Activated T-helper 1 cell treated with anti-CD3 and anti-CD28 coated beads, Interleukin-12 subunit alpha, Interleukin-12 subunit beta, Interleukin-2, Interleukin-4 antibody, amounts not matched to agents 30 ng/mL and 10 ng/mL and 1 ng/mL, durations not matched to agents 14 hours and 24 hours and 36 hours (primary cell): ENCODE measurements at places on chromosomes 1 and 21. TPM values are rescaled to one million over a fixed set of nuclear protein-coding genes. Genes with fewer than 3 reads are reported as not detected.
A peak's percentile ranks its signal among the peaks of the same experiment; 100 is the strongest.

The PRDM2 gene
- 48.5 and 50.4 TPM in 2 replicates for total RNA-seq

The AK5 gene
- total RNA-seq = 0.39 TPM in 1 of 2 replicates, not detected in the other

The CA6 gene
- 2.2 and 2.6 TPM in 2 replicates for total RNA-seq

The ARHGAP30 gene
- 149 and 151 TPM in 2 replicates for total RNA-seq

The L1TD1 gene
- total RNA-seq = not detected in 2 replicates

DNA sequence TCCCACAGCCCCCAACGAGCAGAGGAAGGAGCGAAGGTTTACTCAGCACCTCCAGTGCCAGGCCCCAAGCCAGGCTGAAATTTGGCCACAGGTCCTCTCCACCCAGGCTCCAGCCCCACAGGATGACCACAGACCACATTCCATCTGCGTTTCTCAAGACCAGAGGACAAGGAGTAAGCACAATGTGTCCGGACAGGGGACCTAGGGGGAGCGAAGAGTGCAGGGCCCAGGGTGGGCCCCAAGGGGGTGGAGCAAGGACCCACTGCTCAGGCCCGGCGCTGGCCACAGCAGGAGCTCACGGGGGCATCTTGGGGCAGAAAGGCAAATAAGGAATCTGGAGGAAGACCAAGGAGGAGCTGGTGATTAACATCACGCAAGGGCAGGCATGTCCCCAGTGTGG is 100.5 kb downstream of the NPHP4 start:
- no peak for DNase-seq

DNA sequence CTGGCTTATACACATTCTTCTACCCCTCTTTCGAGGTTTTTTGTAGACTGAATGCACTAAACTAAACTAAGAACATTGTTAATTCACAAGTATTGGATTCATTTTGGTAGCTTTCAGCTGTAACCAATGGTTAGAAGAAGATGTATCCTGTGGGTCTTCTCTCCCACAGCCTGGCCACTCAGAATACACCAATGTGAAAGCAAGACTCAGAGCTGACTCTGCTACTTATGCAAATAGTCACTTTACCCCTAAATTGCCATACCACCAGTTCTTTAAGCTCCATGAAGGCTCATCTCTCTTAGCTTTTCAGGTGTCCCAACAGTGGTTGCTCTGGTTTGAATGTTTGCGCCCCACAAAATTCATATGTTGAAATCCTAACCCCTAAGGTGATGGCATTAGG is 60.1 kb downstream of the RGS13 start:
- DNase-seq = no peak

DNA sequence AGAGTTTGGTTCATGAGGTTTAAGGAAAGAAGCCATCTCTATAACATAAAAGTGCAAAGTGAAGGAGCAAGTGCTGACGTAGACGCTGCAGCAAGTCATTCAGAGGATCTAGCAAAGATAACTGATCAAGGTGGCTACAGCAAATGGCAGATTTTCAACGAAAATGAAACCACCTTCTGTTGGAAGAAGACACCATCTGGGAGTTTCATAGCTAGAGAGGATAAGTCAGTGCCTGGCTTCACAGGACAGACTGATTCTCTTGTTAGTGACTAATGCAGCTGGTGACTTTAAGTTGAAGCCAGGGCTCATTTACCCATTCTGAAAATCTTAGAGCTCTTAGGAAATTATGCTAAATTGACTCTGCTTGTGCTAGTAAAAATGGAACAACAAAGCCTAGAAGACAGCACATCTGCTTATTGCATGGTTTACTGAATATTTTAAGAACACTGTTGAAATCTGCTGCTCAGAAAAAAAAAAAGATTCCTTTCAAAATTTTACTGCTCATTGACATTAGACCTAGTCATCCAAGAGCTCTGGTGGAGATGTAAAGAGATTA is 10.5 kb downstream of the MAEL start:
- no peak for DNase-seq

DNA sequence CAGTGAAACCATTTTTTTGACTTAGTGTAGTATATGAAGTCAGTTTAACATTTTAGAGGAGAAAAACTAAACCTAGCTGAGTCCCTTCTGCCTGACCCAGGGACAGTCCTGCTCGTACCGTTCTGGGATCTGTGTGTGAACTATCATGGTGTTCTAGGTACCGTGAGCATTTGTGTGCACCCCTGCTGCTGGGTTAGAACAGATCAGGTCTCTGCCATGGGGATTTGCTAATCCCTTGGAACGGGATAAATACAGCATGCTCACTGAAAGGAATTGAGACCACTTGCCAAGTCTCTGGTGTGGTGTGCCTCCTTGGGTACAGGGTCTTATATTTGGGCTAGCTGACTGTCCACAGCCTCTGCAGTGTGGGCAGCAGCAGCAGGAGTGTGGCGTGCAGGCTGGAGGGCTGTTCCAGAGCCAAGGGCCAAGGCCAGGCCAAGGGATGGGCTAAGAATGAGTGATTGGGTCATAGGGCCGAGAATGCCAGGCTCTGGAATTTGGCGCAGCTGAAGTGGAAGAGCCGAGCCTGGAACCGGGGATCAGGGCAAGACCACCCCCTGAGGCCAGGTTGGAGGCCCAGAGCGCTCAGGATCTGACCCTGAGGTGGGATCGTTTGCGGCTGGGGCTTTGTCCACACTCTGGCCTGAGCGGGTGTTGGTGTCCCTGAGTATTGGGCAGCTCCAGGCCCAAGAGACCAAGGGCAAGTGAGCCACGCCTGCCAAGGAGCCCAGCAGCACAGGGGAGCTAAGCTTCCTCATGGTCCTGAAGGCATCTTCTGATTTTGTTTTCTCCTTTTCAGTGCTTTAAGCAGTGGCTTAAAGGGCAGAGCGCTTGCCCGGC is 66.3 kb downstream of the VPS26C start:
- DNase-seq = no peak

GRCh38 chr1:63864224-63864641 is 90.4 kb downstream of the ROR1 start:
- DNase-seq = no peak

DNA sequence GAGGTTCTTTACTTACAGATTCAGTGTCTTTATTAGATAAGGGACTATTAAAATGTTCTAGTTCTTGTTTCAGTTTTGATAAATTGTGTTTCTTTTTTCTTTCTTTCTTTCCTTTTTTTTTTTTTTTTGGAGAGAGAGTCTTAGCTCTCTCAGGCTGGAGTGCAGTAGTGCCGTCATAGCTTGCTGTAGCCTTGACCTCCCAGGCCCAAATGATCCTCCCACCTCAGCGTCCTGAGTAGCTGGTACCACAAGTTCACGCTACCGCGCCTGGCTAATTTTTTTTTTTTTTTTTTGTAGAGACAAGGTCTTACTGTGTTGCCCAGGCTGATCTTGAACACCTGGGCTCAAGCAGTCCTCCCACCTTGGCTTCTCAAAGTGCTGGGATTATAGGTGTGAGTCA is 76.6 kb downstream of the TMEM200B start:
- DNase-seq = no peak

DNA sequence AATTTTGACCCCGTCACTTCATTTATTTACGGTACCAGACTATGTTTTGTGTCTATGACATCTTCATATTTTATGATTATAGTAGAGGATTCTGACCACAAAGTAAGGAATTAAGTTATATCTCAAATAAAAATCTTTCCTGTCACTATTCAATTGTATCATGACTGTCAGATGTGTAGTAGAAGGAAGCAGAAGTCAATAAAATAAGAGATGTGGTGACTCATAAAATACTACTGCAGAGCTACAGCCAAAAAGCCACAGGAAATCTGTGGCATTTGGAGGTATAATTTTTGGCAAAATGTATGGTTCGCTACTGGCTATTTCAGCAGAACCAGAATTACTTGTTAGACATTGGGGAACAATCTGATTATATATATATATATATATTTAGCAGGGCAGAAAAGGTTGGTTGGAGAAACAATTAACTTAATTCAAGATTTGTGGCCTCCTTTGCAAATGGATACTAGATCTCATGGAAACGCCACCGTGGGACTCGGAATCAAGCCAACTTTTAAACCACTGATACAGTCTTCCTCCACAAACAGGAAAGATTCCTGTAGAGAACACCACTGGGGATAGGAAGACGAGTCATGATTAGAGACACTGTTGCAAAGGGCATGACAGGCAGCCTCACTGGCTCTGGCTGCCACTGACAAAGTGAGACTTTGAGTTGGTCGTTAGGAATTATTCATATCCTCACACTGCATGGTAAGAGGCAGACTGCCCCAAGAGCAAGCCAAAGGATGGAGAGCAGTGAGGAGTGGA is 5.1 kb downstream of the FCRL2 start:
- DNase-seq = no peak

GRCh38 chr1:230117694-230118093 is 50.7 kb downstream of the GALNT2 start:
- DNase-seq = no peak

GRCh38 chr1:26582836-26583460 is 53.4 kb downstream of the RPS6KA1 start:
- peak; percentile 37 for DNase-seq

DNA sequence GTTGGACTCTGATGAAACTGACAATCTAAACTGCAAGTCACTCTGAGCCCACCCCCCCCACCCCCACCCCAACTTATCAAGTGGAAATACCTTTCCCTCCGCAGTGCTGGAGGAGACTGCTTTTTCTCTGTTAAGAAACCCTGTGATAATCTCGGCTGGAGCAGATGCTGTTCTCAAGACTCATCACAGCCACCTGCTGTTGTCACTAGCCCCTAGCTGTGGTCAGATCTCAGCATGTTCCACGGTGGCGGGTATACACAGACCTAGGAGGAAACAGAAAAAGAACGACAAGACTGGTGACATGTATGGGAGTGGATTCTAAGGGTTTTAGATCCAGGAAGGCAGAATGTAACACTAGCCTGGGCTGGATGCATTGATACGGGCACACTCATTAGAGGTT is 2.3 kb downstream of the ACTL8 start:
- no peak for DNase-seq

GRCh38 chr1:27135541-27136235 is 19.2 kb downstream of the SLC9A1 start:
- no peak for DNase-seq

GRCh38 chr1:41671116-41671755 is 186.8 kb upstream of the EDN2 start:
- DNase-seq = no peak

DNA sequence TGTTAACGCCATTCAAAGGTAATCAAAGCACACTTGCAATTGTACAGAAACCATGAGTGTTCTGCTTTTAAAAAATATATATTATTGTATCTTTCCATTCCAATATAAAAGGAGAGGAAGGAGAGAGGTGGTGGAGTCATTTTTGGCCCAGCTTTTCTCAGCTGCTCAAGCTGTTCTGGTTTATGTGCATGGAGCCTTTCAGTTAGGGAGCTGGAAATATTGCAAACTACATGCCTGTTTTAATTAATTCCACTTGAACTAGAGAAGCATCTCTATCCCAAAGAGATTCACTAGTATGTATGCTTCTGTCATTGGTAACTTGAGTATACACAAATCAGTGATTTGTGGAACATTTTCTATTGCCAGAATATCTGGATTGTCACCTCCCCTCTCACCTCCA is 28.5 kb upstream of the C1orf105 start:
- DNase-seq = no peak

DNA sequence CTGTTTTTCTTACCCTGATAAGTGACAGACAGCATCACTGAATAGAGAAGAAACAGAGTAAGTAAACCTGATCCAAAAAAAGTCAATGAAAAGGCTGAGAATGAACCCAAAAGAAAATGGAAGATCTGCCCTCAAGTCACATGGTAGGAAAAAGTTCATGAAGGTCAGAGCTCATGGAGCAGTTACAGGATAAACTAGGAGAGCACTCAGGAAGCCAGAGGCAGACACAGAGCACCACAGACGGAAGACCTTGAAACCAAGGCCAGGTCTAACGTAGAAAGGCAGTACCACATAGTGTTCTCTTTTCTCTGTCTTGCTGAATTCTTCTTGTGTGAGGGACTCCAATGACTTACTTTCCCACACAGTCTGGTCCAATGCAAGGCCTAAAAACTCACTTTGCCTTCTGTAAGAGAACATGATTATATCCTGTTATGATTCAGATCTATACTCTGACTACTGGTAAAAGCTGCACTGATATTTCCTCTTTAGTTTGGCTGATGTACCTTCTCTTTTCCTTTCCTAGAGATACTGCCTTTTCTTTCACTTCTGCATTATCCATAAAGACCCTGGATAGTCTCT is 40.8 kb downstream of the RTCA start:
- DNase-seq = no peak

DNA sequence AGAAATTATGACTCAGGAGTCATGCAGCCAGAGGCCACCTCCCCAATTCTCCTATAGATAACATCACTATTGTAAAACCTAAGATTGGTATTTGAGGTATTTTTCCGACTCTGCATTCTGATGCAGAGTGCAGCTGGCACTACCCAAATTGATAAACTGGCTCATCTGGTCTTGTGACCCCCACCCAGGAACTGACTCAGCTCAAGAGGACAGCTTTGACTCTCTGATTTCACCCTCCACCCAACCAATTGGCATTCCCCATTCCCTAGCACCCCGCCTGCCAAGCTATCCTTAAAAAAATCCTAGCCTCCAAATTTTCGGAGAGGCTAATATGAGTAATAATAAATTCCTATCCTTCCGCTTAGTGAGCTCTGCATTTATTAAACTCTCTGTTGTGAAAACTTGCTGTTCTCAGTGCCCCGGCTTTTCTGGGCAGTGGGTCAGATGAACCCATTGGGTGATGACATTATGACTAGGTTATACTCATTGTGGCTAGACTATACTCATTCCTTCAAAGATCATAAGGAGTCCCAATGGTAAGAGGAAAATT is 39.4 kb upstream of the EPS15 start:
- no peak for DNase-seq

DNA sequence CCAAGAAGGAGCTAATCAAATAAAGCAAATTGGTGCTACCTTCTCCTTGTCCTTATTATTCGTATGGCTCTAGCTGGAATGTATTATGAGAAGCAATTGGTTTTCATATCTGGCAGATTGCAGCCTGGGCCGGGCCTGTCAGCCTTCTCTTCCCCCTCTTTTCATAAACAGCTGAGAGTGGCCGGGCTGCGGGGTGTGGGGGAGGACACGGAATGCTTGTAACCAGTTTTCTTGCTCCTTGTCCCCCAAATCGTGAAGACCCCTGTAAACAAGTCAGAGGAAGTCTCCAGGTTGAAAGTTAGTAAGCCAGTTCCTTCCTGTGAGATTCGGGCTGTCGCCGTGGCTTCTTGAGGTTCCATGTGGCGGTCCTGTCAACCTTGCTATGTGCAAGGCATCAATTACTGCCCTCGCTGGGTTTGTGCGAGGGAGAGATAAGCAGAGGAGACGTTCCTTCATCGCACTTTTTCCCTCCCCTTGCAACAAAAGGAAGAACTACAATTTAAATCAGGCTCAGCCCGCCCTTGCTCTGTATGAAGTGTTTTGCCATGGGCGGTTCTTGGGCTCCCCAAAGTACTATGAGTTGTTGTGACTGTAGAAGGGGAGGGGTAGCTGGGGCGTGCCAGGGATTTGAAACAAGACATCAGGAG is 450.7 kb downstream of the CAMTA1 start:
- DNase-seq = no peak
